ENCODE measurements at places on chromosomes 1 and 21. TPM values are rescaled to one million over a fixed set of nuclear protein-coding genes. Genes with fewer than 3 reads are reported as not detected.

RGSL1 gene
- total RNA-seq, result not detected

GPR161 gene
- total RNA-seq, result 0.51 TPM

GRCh38 chr1:171506525-171507304, 21.4 kb downstream of the PRRC2C start:
- H3K36me3 ChIP-seq, result peaks cover 21% of the 10 kb centered on the region
- peak overlapping the region; percentile 27 for H3K27ac ChIP-seq
- H3K4me3 ChIP-seq, result peak overlapping the region; percentile 15
- no peaks in the 10 kb centered on the region for H3K27me3 ChIP-seq
- H3K4me1 ChIP-seq, result peaks cover 78% of the 10 kb centered on the region
- no peak for DNase-seq

GRCh38 chr1:209611771-209612570, 28.5 kb downstream of the CAMK1G start:
- peaks cover 10% of the 10 kb centered on the region for H3K4me1 ChIP-seq
- H3K4me3 ChIP-seq, result no peak overlapping the region
- peak; percentile 66 for DNase-seq
- no peak overlapping the region for H3K27ac ChIP-seq
- H3K27me3 ChIP-seq, result no peaks in the 10 kb centered on the region
- H3K36me3 ChIP-seq, result peaks cover 15% of the 10 kb centered on the region
